GM23338 (cell line): ENCODE measurements at places on chromosomes 5 and 9. TPM values are rescaled to one million over a fixed set of nuclear protein-coding genes. Genes with fewer than 3 reads are reported as not detected.

The ABLIM3 gene
- total RNA-seq, result 0.23 and 2.2 TPM in 2 replicates

The LPAR1 gene
- total RNA-seq, result 2.9 and 3.8 TPM in 2 replicates

The PDCD1LG2 gene
- not detected in 2 replicates for total RNA-seq

The SMIM33 gene
- not detected in 2 replicates for total RNA-seq

The LECT2 gene
- not detected in 2 replicates for total RNA-seq

The CARTPT gene
- total RNA-seq, result not detected in 2 replicates

The IQGAP2 gene
- total RNA-seq, result 55.8 and 86.5 TPM in 2 replicates

The ATG12 gene
- 52.6 and 60.0 TPM in 2 replicates for total RNA-seq

The GFI1B gene
- total RNA-seq, result 0.38 and 1.0 TPM in 2 replicates

The GABRB2 gene
- 0.04 and 0.94 TPM in 2 replicates for total RNA-seq

The PDLIM4 gene
- 17.4 and 31.8 TPM in 2 replicates for total RNA-seq

The C9orf50 gene
- not detected in 2 replicates for total RNA-seq

The CDH9 gene
- total RNA-seq, result 0.31 TPM in 1 of 2 replicates, not detected in the other

The FABP6 gene
- total RNA-seq, result 1.7 and 2.2 TPM in 2 replicates

The OTP gene
- not detected in 2 replicates for total RNA-seq

The EXD3 gene
- total RNA-seq, result 3.6 and 4.4 TPM in 2 replicates

The LRRC70 gene
- 1.7 and 2.7 TPM in 2 replicates for total RNA-seq

The RNF208 gene
- total RNA-seq, result 1.4 and 1.9 TPM in 2 replicates

The CHSY3 gene
- total RNA-seq, result 2.3 and 3.0 TPM in 2 replicates

The PFN3 gene
- total RNA-seq, result 1.9 TPM in 1 of 2 replicates, not detected in the other

The CDC14B gene
- total RNA-seq, result 52.1 and 53.4 TPM in 2 replicates

The NUP188 gene
- total RNA-seq, result 107 and 117 TPM in 2 replicates

The TBC1D2 gene
- total RNA-seq, result 6.8 and 7.7 TPM in 2 replicates

The MYMK gene
- total RNA-seq, result not detected in 2 replicates

The CAPSL gene
- total RNA-seq, result not detected in 2 replicates

The HOMER1 gene
- 45.1 and 46.3 TPM in 2 replicates for total RNA-seq

The BTNL3 gene
- total RNA-seq, result not detected in 2 replicates

The BARHL1 gene
- not detected in 2 replicates for total RNA-seq

The DNM1 gene
- 42.0 and 43.2 TPM in 2 replicates for total RNA-seq

The UNC5A gene
- 3.9 and 7.3 TPM in 2 replicates for total RNA-seq

The CYLC2 gene
- total RNA-seq, result not detected in 2 replicates

The ORM2 gene
- 0.76 TPM in 1 of 2 replicates, not detected in the other for total RNA-seq

The CEP72 gene
- 23.1 and 27.1 TPM in 2 replicates for total RNA-seq

The MIER3 gene
- total RNA-seq, result 32.7 and 36.3 TPM in 2 replicates

The ZFP37 gene
- total RNA-seq, result 5.0 and 5.6 TPM in 2 replicates

The PPP1R26 gene
- 44.4 and 49.8 TPM in 2 replicates for total RNA-seq

The GDA gene
- 4.1 and 5.8 TPM in 2 replicates for total RNA-seq

The PLPPR1 gene
- total RNA-seq, result 2.0 and 3.7 TPM in 2 replicates

The HRCT1 gene
- total RNA-seq, result not detected in 2 replicates

The GPR21 gene
- 0.90 and 1.9 TPM in 2 replicates for total RNA-seq

The ANKRD31 gene
- 0.16 and 0.59 TPM in 2 replicates for total RNA-seq

The CCDC192 gene
- total RNA-seq, result 1.3 TPM in 1 of 2 replicates, not detected in the other

The OR1J1 gene
- total RNA-seq, result not detected in 2 replicates

The IFNA13 gene
- total RNA-seq, result not detected in 2 replicates

The CDX1 gene
- total RNA-seq, result not detected in 2 replicates

The PCDHA12 gene
- total RNA-seq, result 12.7 and 17.7 TPM in 2 replicates

The PTGR1 gene
- total RNA-seq, result 21.9 and 24.7 TPM in 2 replicates

The SPATA31E1 gene
- total RNA-seq, result not detected in 2 replicates

The AFAP1L1 gene
- total RNA-seq, result 4.7 and 5.7 TPM in 2 replicates

The EGR1 gene
- total RNA-seq, result 11.5 and 13.5 TPM in 2 replicates

The DNAI1 gene
- 0.19 and 1.0 TPM in 2 replicates for total RNA-seq

The BASP1 gene
- total RNA-seq, result 89.4 and 114 TPM in 2 replicates

The PSIP1 gene
- total RNA-seq, result 332 and 351 TPM in 2 replicates

The SLC34A3 gene
- total RNA-seq, result not detected in 2 replicates

The MYOZ3 gene
- 13.8 and 26.4 TPM in 2 replicates for total RNA-seq
